Germinal center (tissue), 1 donor: ENCODE measurements at places on chromosomes 12 and 14.

DNA sequence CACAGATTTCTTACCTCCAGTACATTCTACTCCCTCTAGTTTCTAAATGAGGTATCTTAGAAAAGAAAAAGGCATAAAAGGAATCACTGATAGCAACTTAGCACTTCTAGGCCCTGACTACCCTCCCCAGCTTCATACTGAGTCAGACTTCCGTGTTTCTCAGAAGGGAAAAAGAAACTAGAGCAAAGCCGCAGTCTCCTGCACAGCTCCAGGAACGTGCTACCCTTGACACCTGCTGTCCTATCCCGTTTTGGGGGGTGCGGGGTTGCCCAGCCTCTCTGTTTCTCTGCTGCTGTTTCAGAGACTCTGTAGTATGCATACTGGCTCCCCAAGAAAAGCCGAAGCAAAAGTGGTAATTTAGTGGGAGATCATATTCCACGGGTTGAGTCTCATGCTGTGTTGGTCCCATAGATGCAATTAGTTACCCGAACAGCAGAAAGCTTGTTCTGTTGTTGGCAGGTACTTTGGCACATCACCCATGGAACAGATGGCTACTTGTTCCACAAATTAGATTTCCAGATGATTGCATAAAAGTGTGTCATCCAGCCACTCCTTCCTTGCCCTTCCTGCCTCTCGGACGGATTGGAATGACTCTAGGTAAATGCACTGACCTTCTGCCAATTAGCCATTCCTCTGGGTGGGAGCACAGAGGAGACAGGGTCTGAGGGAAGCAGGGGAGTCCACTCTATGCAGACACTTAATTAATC lies 438.1 kb downstream of the FUT8 start:
- DNase-seq: no peak

GRCh38 chr12:132094269-132094891 lies 49.7 kb downstream of the DDX51 start:
- DNase-seq: no peak

GRCh38 chr14:23352506-23353432 lies at the start of gene SLC22A17:
Gene SLC22A17, minus strand, starts transcription at chr14:23352887.
- peak; percentile 30 for DNase-seq

DNA sequence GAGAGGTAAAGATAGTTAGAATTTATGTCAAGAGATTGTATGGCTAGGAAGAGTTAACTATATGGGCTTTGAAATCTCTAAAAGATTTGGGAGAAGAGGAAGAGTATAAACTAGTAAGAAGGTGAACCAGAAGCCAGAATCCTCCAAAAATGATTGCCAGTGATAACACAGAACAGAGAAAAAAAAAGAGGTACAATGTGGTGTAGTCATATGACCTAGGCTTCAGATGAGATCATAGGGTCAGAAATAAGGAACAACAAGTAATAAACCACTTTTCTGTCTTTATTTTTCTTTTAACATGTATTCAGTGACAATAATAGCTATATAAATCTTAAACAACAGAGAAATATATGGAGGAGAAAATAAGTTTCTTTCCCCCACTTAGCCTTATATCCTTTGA lies 2.0 kb upstream of the NECAP1 start:
- DNase-seq: no peak

DNA sequence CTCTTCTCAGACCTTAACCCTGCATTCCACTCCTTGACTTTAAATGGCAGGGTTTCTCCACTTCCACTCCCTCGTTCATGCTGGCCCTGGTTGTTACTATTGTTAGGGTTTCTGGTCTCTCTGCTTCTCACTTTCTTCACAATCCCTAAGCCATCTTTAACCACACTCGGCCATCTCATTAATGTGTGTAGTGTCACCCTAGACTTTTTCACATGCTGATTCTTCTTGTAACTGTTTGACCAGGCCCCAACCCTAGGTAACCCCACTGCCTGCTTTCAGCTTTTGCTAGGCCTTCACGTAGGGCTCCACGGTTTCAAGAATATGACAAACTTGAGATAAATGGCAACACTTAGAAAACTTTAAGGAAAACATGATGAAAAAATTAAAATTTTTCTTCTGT lies 195.1 kb downstream of the IPO8 start:
- no peak for DNase-seq

DNA sequence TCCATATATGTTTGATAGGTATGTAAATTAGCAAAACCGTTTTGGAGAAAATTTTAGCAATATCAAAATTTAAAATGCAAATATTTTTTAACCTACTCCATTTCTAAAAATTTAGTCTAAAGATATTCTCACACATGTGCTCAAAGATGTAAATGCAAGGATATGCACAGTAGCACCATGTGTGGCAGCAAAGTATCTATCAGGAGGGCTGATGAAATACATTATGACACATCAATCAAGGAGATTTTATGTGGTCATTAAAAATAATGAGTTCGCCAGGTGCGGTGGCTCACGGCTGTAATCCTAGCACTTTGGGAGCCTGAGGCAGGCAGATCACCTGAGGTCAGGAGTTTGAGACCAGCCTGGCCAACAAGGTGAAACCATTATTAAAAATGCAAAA lies 8.0 kb upstream of the C1R start:
- peak; percentile 24 for DNase-seq

DNA sequence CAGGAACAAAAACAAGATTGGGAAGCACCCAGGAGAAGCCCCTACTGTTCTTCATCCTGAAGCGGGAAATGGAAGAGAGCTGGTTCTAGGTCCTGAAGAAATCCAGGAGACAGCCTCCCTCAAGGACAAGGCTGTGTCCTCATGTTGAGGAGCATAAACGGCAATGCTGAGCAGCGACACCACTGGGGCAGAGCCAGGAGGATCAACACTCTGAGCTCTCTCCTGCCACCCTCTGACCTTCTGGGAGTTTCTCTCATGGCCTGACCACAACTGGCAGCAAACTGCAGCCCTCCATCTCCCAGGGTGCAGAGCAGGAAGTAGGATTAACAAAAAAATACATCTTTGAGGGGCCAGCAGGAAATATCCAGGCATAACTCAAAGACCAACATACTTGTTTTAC lies 1292.2 kb upstream of the TMEM132C start:
- no peak for DNase-seq

- no peak for DNase-seq
Measured at GRCh38 chr12:68117661-68118060, 41.9 kb downstream of the IFNG start.

DNA sequence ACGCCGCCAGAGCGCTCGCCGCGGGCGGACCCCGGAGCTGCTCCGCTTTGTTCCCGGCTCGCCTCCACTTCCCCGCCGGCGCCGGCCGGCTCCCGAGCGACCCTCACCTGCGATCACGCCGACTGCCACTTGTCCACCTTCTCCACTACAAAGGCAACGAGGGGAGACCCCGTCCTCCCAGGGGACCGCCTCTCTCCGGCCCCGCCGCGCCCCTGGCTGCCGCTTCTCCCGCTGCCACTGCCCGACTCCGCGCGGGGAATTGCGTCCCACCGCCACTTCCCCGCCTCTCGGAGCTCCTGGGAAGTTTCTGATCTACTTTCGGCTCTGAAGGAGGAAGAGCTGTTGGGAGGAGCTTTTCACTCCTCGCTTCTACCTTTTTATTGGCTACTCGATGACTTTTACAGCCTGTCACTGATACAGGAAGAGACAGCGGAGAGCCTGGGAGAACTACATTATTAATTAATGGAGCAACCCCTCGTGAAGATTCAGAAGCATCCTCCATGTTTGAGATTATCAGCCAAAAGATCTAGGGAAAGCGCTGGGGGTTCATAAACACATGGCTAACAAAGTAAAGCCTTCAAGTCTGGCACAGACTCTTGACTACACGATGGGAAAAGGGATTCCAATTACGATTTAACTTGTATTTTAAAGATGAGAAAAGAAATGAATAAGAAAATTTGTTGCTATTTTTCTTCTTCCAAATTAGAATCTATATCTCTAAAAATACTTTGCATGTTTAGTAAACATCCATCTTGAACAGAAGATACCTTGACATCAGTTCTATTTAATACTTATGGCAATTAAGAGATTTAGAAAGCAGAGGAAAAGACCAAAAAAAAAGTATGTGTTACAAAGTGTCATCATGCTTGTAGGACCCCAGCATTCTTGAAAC lies at the start of gene BAZ1A:
TSS of gene BAZ1A (minus strand) at position 330 of the 892 bp plus-strand sequence. CDS start 756 bp downstream, outside the sequence.
- peak; percentile 73 for DNase-seq

GRCh38 chr12:131085125-131085815 lies 131.6 kb downstream of the ADGRD1 start:
- DNase-seq: no peak

DNA sequence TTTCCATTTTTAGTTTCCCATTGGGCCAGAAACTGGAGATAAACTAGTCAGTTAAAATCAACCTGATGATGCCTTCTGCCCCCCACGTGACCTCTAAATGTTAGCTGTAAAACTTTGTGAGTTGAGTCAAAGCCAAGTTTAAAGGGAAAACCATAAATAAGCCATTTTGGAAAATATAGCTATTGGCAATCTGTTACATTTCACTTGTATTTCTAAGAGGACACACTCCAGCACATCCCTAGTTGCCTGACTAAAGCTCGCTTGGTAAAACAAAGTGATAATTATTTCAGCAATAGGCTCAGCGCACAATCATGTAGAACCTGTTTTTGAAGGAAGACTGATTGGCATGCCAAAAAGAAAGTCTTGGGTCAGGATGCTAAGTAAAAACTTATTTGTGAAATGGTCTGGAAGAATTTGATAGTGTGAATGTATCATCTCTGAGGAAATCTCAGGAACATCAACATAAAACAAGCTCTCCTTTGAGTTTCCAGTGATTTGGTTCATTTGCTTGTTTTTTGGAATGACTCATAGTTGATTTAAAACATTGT lies 49.2 kb upstream of the AEBP2 start:
- DNase-seq: no peak
